ENCODE measurements at places on chromosomes 6 and 20.

GRCh38 chr6:85461798-85462170, 11.9 kb downstream of the NT5E start:
- no peak for DNase-seq

GRCh38 chr6:161353208-161353613, 79.3 kb upstream of the AGPAT4 start:
- no peak for DNase-seq

DNA sequence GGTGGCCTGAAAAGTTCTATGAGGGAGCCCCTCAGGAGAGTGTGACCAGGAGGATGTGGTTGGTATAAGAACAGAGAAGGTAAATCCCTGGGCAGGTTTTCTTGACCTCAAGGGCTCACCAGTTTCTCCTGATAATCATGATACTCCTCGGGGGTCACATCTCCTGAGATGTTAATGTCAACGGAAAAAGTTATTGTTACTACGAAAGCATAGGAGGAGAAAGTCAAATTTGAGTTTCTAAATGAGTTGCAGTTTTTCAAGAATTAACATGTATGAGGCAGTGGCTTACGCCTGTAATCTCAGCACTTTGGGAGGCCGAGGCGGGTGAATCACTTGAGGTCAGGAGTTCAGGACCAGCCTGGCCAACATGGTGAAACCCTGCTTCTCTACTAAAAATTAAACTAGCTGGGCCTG, 23.4 kb downstream of the MGME1 start:
- no peak for DNase-seq

- DNase-seq, result no peak
Observed at GRCh38 chr6:10421921-10422736, 7.3 kb upstream of the TFAP2A start.
